ENCODE measurements at places on chromosomes 11 and 22.
A peak's percentile ranks its signal among the peaks of the same experiment; 100 is the strongest.

DNA sequence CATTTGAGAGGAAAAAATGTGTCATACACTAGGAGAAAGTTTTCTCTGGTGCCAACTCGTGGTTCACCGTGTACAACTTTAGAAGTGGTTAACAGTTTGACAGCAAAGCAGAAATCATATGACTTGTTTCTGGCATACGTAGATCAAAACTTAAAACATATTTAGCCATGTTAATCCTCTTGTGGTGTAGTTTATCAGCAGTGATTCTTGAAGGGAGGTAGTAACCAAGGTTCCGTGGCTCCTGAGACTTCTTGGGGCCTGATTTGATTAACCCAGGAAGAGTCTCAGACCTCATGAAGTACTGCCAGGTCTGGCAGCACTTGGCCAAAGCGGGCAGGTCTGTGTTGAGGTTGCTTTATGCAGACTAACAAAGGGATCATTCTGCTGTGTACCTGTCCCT lies 40.5 kb downstream of the SREBF2 start:
- no peak for DNase-seq

GRCh38 chr11:35030716-35031213 lies 108.2 kb upstream of the CD44 start:
- DNase-seq = peak; percentile 15

GRCh38 chr11:66247801-66248200 lies 20.6 kb upstream of the RAB1B start:
- DNase-seq = no peak

DNA sequence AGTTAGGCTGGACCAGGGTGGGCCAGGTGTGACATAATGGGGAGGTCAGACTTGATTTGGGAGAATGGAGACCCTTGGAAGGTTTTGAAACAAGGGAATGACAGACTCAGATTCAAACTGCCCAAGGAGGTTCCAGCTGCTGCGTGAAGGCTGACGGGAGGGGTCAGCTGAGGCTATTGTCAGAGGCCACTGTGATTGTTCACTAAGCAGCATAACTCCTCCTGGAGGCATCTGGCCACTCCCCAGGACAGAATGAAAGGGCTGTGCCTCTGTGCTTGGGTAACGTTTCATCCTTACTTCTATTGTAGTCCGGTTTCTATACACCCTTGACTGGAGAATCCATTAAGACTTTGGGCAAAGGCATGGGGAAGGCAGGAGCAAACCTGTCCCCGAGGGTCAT lies 126.6 kb downstream of the DSCAML1 start:
- DNase-seq = no peak

GRCh38 chr22:22942511-22943329 lies 55.1 kb downstream of the IGLL5 start:
- DNase-seq = no peak

DNA sequence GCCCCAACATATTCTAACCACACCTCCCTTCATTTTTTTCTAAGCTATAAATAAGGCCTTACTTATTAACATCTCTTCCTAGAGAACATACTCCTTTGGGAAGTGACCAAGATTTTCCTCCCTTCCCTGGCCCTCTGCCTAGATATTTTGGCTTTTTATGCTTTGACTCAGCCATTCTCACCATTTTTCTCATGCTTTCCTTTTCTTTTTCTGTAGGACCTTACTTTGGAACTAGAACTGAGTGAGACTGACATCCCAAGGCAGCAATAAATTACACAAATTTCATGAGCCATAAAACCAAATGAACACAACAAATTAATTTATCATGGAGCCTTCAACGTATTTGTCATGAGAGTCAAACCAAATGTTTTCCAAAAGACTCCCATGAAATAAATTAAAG lies 142.7 kb upstream of the CTSC start:
- DNase-seq = peak; percentile 3

Data from GOT3 (cell line).